H1 (cell line): ENCODE measurements at places on chromosomes 3 and 15. TPM values are rescaled to one million over a fixed set of nuclear protein-coding genes. Genes with fewer than 3 reads are reported as not detected.

DNA sequence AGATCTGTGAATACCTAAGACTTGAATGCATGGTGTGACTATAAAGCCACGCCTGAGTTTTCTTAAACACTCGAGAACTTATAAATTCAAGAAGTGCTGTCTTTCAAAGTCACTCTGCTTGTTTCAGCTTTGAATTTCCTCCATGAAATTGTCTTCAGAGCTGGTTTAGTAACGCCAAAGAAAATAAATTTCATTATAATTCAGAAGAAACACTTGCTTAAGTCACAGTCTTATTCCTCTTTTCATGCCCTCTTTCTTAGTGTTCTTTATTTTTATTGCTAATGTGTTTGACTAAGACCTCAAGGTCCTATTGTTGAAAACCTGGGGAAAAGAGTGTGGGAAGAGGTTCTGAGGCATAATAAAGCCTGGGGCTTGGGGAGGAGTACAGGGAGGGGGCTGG is 3.3 kb upstream of the RCN2 start:
- no peak for DNase-seq

DNA sequence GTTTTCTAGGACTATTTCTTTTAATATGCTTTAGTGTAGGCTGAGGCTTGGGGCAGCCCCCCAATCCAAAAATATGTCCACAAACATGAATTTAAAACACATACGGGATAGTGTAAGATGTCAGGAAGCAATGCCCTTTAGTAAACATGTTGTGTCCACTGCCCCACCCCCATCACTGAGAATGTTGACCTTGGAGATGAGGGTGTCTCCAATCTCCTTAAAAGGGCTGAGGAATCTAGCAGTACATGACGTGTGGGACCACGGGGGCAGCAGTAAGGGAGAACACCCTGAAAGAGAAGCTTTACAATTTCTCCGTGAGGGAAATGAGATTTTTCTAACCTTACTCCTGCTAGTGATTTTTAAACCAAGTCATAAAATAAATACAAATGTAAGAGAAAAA is 84.7 kb downstream of the SQOR start:
- DNase-seq, result no peak

DNA sequence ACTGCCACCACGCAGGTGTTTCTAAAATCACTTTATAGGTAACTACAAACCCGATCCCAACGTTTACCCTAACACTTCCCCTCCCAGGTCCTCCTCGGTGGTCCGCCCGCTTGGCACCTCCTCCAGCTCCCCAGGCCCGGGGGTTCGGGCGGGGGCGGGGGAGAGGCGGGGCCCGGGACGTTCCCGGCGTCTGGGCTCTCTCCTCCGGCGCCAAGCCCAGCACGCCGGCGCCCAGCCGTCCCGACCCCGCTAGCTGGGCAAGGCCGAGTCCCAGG is 562 bp downstream of the CGGBP1 start:
- no peak for DNase-seq

Gene CLSTN2
- 0.31 and 0.52 TPM in 2 replicates for total RNA-seq

Gene HYAL1
- 1.7 and 2.0 TPM in 2 replicates for total RNA-seq

Gene PLOD2
- 25.7 and 28.7 TPM in 2 replicates for total RNA-seq

Gene MTHFS
- 36.2 and 37.2 TPM in 2 replicates for total RNA-seq

Gene TEX55
- not detected in 2 replicates for total RNA-seq
